NCI-H1694 (cell line): ENCODE measurements at places on chromosomes 3 and 15.

GRCh38 chr3:58704745-58705144 is 38.2 kb upstream of the FAM3D start:
- DNase-seq = no peak

- no peak for DNase-seq
Observed at GRCh38 chr3:98274914-98275313, 7.4 kb upstream of the OR5H2 start.

DNA sequence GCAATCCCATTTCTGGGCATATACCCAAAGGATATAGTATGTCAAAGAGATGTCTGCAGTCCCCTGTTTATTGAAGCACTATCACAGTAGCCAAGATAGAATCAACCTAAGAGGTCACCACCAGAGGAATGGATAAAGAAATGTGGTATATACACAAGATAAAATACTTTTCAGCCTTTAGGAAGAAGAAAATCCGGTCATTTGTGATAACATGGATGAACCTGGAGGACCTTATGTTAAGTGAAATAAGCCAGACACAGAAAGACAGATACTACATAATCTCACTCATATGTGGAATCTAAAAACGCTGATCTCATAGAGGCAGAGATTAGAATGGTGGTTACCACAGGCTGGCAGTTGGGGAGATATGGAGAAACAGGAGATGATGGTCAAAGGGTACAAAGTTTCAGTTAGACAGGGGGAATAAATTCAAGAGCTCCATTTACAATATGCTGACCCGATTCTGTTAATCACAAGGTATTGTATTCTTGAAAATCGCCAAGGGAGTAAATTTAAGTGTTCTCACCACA is 195.8 kb downstream of the MTHFS start:
- DNase-seq = no peak

DNA sequence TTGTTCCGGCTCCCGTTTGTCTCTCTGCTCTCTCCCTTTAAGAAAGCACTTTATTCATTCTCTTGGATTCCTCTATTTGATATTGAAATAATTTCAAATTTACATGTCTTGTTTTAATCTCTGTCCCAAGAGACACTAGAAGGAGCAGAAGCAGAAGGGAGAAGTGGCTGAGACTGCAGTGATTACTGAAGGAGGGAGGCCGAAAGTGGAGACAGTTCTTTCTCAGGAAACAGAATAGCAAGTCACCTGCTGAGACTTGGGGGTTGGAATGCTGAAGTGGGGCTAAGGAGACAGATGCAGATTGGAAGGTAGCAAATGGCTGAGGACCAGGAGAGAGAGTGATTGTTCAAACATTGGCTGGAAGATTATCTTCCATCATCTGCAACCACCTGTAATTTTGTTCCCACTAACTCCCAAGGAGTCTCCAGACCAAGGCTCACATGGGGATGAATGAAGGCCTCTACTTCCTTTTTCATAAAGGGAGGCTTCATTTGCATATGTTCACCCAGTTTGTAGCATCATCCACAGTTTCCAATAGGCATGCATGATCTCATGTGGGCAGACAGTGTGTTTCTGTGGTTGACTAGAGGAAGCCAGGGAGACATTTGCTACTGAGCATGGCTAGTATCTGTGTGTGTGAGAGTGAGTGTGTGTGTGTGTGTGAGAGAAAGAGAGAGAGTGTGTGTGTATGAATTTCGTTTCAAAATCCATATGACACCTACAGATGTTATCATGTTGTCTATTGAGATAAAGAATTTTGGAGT is 24.0 kb downstream of the LTF start:
- DNase-seq = no peak
